ENCODE measurements at places on chromosomes 3 and 15.

GRCh38 chr3:160129459-160130061, 95.7 kb upstream of the C3orf80 start:
- DNase-seq, result no peak

GRCh38 chr3:113216393-113216792, 5.0 kb downstream of the BOC start:
- no peak for DNase-seq

DNA sequence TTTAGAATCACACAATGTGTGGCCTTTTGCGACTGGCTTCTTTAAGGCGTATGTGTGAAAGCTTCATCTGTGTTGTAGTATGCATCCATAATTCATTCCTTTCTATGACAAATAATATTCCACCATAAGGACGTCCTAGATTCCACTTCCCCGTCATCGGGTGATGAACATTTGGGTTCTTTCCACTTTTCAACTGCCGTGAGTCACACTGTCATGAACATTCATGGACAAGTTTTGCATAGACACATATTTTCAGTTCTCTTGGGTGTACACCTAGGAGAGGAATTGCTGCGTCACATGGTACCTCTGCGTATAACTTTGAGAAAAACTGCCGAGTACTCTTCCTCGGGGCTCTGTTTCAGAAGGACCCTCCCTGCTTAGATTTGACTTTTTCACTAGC, 97.3 kb downstream of the TOP2B start:
- DNase-seq, result no peak

GRCh38 chr3:52351762-52352368, 35.7 kb downstream of the DNAH1 start:
- DNase-seq, result no peak

- DNase-seq, result no peak
Measured at GRCh38 chr3:160196511-160197104, 28.6 kb upstream of the C3orf80 start.

GRCh38 chr15:41930221-41930866, 36.5 kb upstream of the SPTBN5 start:
- no peak for DNase-seq

DNA sequence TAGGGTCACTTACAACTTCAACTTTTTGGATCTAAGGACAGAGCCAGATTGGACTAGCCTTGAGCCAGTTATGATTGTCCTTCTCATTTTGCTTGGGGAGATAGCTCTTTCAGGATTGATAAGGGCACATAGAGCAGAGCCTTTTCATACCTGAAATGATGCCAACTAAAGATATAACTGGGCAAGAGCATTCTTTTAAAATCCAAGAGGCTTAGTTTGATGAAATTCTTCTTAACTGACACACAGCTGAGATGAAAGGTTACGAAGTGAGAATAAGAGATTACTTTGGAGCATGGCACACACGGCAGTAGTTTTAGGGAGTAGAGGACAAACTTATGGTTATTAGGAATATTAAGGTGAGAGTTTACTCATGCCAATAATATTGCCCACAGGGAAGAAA, 12.7 kb downstream of the CD200 start:
- no peak for DNase-seq

DNA sequence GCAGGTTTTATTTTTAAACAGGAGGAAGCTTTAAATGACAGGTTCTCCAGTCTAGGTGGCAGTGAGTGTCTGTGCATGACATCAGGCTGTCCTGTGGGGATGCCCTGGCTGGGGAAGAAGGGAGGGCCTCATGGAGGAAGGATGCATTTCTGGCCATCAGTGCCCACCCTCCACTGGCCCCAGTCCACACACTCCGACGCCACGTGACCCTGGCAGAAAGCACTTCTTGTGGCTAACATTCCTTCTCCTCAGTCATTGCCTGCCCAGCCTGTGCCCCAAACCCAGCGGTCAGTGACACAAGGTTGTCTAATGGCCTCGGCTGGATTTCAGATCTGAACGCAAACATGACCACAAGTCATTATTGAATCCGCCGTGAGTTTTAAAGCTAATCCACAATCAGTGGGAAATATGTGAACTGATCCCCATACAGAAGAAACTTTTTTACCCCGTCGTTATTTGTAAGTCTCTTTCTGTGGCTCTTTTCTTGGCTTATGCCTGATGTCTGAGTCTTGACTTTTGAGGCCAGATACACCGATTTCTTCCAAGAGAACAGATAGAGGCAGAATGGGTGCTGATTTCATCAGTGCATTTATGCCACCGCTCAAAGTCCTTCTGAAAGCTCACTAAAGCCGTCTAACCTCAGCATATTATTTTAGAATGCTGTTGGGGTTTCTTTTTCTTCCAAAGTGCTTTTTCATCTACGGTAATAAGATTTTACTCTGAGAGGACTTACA, 17.3 kb upstream of the LRRK1 start:
- DNase-seq, result no peak

DNA sequence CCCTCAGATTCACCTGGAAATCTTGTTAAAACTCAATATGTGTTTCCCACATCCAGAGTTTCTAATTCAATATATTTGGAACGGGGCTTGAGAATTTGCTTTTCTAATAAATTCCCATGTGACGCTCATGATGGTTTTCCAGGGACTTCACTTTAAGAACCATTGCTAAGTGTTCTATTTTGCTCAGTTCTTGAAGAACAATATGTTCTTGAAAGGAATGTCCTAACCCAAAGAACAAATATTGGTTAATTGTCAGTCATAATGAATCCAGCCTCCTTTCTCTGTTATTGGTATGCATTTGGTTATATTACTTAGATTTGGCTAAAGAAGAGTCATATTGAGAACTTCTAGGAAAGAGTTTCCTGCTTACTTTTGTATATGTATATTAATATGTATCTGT, 4.4 kb upstream of the PLSCR2 start:
- no peak for DNase-seq

DNA sequence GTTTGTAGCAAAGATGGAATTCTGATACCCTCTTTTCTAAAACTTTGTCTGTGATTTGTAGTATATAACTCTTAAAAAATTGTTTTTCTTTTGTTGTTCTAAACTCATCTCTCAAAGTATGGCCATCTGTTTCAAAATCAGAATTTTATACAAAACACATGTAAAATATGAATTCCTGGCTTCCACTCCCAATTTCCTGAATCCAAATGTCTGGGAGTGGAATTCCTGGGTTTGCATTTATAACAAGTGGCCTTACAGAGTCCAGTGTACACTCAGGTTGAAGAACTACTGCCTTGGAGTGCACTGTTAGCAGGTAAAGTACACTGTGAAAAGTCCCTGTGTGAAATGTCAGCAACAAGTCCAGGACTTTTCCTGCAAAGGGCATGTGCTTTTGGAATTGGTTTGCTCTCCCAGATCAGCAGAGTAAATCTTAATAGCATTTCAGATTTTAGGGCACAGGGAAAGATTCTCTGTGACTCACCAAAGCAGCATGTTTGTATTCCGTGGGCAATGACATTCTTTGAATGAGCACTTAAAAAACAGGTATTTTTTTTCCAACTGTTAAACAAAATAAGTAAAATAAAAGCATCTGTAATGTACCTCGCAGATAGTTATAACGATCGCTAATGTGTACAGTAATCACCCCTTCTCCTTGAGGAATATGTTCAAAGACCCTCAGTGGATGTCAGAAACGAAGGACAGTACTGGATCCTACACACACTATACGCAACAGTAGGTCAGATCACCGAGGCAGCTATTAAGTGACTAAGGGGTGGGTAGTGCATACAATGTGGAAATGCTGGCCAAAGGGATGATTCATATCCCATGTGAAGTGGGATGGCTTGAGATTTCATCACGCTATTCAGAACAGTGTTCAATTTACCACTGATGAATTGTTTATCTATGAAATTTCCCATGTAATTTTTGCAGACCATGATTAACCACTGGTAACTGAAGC, 2.0 kb upstream of the CLDN16 start:
- DNase-seq, result no peak

DNA sequence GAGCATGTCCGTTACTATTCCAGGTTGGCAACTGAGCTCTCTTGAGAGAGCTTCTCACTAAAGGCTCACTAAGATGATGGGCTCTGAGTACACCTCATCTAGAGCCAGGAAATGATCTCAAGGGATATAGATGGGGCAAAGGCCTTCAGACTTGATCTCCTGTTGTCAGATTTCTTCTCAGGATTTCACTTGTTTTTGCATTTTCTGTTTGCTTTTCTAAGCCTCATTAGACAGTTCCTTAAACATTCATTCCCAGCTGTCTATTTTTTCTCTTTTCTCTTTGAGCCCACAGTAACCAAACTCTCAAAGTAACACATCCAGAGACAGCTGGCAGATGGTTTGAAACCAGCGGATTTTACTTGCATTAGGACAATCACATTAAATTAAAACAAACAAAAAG, 28.4 kb upstream of the ARL8B start:
- DNase-seq, result no peak

DNA sequence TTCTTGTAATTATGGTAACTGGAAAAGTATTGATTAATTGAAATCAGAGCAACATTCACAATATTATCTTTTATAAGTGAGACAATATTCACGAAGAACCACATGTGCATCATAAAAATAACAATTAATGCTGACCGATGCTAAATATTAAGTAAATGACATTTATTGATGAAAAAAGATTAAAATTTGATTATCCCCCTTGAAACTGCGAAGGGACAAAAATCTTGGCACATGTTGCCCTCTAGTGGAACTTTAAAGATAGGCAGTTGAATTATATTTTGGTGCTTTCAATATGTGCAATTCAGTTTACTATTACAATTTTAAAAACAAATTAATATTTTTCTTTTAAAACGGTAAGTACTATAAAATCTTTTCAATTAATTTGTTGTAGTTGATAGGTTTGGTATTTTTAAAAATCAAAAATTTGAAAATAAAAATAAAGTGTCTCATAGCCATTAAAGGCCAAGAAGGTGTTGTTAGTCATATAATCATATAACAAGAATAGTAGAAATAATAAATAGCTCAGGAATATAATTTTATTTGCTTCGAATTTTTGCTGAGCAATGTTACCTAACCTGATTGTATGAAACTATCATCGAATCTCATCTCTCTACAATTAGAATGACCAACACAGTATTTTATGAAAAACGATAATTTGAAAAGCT, 270.2 kb downstream of the ROBO1 start:
- no peak for DNase-seq

DNA sequence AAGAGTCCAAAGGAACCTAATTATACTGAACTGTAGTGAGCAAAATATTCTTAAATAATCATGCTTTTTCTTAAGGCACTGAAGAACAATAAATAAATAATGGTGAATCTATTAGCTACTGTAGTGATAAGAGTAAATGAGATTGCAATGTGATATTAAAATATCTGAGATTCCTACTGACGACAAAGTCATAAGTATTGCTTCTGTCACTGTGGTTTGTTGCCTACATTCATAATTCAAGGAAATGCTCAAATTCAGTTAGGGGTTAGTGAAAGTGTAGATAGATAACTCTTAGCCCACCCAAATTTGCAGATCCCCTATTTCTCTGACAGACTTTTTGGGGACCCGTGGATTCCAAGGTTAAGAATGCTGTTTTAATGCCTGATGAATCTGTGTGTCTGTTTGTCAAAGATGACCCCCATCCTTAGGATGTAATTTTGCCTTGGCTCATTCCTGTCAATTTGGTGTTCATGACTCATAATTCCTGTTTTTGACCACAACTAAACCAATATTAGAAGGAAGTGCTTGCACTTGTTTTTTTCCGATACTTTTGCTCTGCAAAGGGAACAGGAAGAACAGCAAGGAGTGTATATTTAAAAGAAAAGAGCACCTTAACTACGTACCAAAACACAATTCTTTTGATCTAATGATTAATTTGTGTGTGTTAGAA, 86.7 kb downstream of the MAGI1 start:
- no peak for DNase-seq

DNA sequence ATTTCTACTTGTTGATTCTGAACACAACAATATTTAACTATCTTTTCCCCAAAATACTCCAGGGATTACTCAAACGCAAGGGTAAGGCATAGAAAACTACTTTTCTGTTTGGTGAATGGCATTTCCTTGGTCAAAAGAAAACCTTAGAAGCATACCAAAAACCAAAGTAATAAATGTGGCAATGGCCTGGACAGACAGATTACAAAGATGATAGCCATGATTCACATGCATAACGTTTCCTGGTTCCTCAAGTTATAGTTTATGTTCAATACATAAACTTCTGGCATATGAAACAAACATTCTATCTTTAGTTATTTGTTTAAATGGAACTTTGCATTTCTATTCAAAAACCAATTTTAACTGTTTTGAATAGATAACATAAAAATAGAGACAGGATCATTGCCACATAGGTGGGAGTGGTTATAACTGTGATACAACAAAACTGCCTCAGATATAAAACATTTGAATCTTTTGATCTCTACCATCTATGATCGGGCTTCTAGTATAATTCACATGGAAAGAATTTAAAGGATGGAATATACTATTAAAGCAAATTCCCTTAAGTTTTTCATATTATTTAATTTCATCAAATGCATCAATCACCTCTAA, 32.1 kb downstream of the FOXP1 start:
- no peak for DNase-seq

DNA sequence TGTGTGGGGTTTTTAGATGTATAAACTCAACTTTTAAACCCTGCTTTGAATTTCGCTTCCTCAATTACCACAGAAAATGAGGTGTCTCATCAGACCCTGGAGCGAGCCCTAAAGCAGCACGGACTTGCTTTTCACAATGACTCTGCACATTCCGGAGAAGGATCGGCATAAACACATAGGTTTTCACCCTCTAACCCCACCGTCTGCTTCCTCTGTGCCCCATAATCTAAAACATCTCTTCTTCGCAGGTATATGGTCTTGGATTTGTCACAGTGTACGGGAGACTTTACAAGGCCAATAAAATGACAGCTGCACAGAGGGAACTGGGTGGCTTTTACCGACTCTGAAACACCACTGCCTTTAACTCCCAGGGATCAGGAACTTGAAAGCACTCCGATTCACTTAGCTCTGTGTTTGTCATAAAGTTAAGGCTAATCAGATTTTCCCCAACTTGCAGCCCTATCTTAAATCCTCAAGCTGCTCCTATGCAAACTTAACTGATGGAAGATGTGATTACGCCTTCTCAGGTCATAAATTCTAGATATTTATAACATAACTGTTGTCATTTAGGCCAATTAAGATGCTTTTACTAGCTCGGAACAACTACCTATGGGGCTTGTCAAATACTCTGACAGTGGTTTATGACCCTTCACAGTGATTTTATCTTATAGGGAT, 133.4 kb upstream of the WNT5A start:
- no peak for DNase-seq

DNA sequence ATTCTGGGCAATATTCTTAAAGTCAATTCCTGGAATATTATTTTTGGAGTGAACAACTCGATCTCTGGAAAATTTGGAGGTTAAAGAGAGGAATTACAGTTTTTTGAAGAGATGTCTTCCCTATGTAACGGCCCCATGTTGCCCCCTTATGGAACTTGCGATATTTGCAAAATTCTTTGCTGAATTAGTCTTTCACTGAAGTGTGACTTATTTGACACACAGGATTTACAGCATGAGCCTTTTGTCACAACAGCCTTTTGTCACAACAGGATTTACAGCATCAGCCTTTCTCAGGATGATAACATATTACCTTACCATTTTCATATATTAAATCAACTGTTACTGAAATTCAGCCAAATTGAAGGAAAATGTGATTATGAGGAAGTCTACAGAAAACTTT, 37.8 kb upstream of the SPTSSB start:
- no peak for DNase-seq
